Spleen (tissue), 13 donors: ENCODE measurements at places on chromosomes 3 and 15. TPM values are rescaled to one million over a fixed set of nuclear protein-coding genes. Genes with fewer than 3 reads are reported as not detected.

The TM4SF1 gene
- 207 TPM for total RNA-seq

The TMEM40 gene
- total RNA-seq: 0.56 TPM

The PFKFB4 gene
- total RNA-seq: 11.0 TPM

The RTP4 gene
- 13.8 TPM for total RNA-seq

- H3K4me1 ChIP-seq: peaks cover 19% of the 10 kb centered on the region
- H3K27me3 ChIP-seq: peaks cover 50% of the 10 kb centered on the region
- peak overlapping the region; percentile 71 for H3K27ac ChIP-seq
- no peak overlapping the region for H3K4me3 ChIP-seq
- no peak for DNase-seq
Observed at GRCh38 chr15:63041402-63041973, 1.1 kb upstream of the TPM1 start.

- no peak overlapping the region for H3K27ac ChIP-seq
- H3K4me1 ChIP-seq: peaks cover 37% of the 10 kb centered on the region
- H3K36me3 ChIP-seq: no peaks in the 10 kb centered on the region
- no peak overlapping the region for H3K4me3 ChIP-seq
- H3K27me3 ChIP-seq: no peaks in the 10 kb centered on the region
- peak; percentile 47 for DNase-seq
Observed at GRCh38 chr3:46861605-46862368, 1.5 kb downstream of the MYL3 start.

DNA sequence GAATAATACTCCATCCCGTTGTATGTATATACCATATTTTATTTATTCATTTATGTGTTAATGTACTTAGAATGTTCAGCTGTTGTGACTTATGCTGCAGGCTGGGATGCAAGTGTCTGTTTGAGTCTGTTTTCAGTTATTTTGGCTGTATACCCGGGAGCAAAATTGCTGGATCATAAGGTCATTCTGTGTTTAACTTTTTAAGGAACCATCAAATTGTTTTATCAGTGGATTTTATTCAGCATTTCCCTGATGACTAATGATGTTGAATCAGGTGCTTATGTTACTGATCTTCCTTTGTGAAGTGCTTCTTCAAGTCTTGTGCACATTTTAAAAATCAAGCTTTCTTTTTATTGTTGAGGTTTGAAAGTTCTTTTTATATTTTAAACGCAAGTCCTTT lies 118.1 kb downstream of the SLC25A26 start:
- H3K4me3 ChIP-seq: no peak overlapping the region
- H3K4me1 ChIP-seq: peaks cover 6% of the 10 kb centered on the region
- no peak for DNase-seq
- H3K27ac ChIP-seq: no peak overlapping the region
- no peaks in the 10 kb centered on the region for H3K27me3 ChIP-seq
- H3K36me3 ChIP-seq: no peaks in the 10 kb centered on the region

DNA sequence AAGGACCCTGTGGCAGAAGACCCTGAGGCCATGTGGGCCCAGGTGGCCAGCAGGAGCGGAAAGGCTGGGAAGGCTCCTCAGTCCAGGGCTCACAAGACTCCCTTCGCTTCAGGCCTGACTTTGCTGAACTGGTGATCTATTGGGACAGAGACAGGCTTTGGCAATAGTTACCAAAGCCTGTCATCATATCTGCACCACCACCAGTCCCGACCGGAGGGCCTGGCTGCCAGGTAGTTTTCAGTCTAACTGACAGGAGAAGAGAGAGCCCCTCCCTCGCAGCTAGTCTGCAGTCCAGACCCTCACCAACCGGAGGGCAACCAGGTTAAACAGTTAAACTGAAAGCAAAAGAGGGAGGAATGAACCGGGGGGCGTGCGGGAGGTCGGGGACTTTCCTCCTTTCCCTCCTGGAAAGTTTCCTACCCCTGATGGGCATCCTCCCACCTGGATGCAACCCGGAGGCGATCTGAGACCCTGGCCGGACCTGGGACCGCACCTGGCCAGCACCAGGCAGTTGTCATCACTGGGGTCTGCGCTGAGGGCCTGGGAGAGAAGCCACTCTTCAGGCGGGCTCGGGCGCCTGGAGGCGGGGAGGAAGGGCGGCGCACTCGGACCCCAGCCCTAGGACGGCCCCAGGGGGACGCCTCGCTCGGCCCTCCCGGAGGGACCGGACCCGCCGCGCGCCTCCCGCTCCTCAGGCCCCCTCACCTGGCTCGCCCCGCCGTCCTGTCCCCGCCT lies 435 bp downstream of the RAB27A start:
- H3K27me3 ChIP-seq: no peaks in the 10 kb centered on the region
- peak overlapping the region; percentile 96 for H3K4me3 ChIP-seq
- H3K27ac ChIP-seq: peak overlapping the region; percentile 88
- DNase-seq: peak; percentile 85

- H3K27ac ChIP-seq: no peak overlapping the region
- no peaks in the 10 kb centered on the region for H3K36me3 ChIP-seq
- H3K4me3 ChIP-seq: no peak overlapping the region
- no peak for DNase-seq
Observed at GRCh38 chr3:101690972-101691371, 4.5 kb upstream of the RPL24 start.

- H3K4me3 ChIP-seq: no peak overlapping the region
- H3K27ac ChIP-seq: no peak overlapping the region
- H3K27me3 ChIP-seq: no peaks in the 10 kb centered on the region
Observed at GRCh38 chr3:170889630-170890029, 18.8 kb downstream of the EIF5A2 start.
